Omental fat pad (tissue), 4 donors: ENCODE measurements at places on chromosomes 12 and 14.

- DNase-seq: no peak
Observed at GRCh38 chr12:57234571-57235016, 5.1 kb downstream of the SHMT2 start.

- no peak for DNase-seq
Observed at GRCh38 chr12:118979763-118980406, 1.5 kb upstream of the SRRM4 start.

DNA sequence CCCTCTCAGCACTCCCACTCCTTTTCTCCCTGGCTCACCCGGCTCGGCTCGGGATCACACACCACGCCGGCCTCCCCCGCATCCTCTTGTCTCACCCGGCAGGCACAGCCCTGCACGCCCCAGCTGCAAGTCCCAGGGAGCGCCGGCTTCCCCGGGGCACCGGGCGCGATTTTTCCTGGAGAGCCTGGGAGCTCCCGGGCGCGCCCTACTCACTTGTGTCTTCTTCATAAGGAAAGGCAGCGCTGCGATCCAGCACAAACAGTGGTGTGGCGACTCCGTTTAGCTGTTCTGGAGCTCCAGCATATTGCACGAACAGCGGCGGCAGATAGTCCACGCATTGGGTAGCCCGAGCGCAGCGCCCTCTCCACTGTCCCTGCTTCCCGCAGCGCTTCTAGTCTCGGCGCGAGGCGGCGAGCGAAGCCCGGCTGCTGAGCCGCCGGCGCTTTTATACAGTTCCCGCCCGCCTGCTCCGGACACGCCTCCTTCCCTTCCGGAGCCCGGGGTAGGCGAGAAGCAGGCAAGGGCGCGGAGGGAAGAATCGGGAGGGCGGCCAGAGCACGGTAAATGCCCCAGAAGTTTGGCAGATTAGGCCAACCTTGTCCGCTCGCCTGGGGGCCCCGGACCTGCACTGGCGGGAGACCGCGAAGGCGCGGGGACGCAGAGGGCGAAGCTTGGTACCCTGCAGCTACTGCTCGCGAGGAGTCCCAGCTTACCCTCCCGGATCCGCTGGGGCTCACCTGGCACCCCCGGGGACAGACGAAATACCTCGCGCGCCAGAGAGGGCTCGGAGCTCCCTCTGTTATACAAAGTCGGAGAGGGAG is at the start of gene KITLG:
TSS of gene KITLG (minus strand) at position 421 of the 821 bp plus-strand sequence. CDS start at position 228, 193 bp downstream.
- peak; percentile 53 for DNase-seq

DNA sequence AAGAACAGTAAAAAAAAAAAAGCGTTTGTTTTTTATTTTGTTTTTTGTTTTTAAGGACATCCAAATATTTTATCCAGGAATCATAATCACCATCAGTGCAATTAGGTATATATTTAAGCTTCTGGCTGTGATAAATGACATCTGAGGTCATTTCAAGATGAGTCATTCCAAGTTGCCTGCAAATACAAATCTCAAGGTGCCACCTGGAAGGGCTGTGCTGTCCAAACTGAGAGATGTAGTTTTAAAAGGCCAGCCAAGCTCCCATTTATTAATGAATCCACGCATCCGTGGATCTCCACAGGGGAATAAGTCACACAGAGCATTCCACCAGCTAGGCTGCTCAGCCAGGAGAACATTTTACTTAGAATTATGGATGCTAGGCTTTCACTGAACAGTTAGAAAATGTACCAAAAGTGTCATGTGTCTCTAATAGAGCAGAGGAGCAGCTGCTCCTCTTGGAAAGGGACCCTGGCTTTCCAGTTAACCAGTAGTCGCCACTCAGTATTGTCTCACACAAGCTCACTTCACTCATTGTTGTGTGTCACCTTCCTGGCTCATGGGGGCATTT is 1151.4 kb upstream of the TMEM132C start:
- DNase-seq: no peak

- DNase-seq: no peak
Observed at GRCh38 chr12:31234955-31235867, 90.7 kb downstream of the SINHCAF start.

- no peak for DNase-seq
Observed at GRCh38 chr12:122206111-122206881, 2.8 kb downstream of the B3GNT4 start.

DNA sequence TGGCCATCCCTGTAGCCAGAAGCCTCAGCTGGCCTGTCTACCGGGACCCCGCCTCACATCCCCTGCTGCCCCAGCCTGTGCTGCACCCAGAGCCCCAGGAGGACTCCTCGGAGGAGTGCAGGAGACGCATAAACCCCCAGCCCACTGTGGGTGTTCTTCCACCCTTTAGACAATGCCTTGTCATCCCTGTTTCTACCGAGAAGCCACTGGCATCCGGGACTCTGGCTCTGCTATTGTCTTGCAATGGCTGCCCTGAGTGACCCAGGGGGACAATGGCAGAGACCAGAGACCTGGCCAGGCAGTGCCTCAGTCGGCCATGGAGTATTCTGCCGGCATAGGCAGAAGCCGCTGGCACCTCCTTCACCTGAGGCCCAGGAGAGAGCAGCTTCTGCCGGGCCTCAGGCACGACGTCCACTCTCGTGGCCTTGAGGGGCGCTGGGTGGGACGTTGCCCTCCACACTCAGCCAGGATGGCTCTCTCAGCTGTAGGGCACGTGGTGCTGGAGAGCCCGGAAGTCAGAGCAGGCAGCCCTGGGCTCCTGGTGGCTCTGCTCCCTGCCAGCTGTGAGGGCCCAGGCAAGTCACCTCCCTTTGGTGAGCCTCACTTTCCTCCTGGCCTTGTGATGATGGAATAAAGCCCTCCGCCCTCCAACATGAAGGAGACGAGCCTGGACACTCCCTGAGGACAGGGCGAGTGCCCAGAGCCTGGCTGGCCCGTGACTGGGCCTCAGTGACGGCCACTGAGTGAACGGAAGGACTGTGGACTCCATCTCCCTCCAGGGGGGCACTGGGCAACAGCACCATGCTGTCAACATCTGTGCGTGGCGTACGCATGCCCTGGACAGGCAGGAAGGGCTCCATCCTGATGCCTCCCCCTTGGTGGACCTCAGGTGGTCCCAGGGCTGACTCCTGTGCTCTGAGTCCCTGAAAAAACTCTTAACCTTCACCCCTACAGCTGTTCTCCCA is 41.0 kb downstream of the TRAFD1 start:
- DNase-seq: no peak

- no peak for DNase-seq
Observed at GRCh38 chr12:117342682-117343081, 18.7 kb downstream of the NOS1 start.

DNA sequence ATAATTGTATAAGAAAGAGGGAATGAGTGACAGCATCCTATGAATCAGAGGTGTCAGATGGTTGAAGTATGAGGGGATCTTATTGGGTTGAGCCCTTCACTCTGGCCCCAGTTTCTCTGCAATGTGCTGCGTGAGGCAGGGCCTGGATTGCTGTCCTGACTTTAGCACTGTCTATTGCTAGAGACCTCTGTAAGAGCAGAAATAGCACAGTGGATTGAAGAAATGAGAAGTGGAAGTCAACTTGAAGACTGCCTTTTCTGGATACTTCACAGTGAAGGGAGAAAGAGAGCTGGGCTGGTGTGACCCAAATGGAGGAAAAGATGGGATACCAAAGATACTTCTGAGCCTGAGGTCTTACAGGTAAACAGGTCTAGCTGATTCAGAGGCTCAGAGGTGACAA is 5.8 kb downstream of the ASCL4 start:
- no peak for DNase-seq

DNA sequence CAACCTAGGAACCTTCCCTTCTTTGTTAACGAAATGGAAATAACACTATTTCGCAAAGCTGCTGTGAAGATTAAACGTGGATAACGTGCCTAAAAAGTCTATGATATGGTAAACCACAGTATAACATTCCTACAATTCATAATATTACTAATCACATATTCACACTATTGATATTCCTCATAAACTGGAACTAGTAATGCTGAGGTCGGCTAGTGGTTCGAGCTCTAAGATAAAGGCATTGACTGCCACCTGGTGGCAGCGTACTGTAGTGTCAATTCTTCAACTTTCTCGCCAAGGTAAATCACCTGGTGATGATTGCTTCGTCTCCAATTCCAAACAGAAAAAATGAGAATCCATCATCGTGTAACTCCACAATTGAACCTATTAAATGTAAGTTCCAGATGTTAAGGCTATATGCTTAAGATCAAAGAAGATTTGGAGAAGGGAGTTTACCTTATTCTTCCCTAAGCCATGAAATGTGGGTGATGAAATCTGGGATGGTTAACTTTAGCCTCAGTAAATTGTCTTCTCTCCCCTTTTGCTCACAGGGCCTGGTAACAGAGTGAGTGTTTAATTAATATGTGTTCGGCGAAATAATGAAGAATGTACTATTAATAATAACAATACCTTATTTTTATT is 197.5 kb upstream of the TMEM132C start:
- no peak for DNase-seq

DNA sequence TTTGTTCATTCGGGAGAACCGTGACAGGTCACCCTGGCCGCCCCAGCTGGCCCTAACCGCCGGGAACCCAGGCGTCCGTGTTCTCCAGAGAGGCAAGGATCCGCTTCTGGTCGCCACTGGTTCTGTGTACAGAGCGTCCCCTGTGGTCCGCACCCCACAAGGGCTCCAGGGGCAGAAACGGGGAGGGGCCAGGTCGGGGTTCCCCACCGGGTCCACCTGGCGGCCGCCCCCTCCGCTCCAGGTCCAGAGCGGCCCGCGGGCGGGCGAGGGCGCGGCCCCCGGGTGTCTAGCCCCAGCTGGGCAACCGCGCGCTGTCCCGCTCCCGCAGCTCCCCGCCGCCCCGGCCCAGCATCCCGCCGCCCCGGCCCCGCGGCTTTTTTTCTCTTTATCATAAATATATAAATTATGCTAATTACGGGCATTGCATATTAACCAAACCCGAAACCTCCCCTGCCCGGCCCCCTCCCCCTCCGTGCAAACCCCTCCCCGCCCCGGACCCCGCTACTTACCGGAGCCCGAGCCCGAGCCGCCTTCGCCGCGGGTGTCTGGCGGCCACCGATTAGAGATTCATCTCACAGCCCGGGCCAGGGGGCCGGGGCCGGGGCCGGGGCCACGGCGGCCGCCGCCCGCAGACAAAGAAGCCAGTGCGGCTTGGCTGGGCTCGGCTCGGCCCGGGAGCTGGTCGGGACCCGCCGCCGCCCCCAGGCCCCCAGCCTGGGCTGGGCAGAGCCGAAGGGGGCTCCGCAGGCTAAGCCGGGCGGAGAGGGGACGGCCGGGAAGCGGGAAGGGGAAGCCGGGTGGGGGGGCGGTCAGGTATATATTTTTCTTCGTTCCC is 512 bp downstream of the POU6F1 start:
- DNase-seq: no peak

DNA sequence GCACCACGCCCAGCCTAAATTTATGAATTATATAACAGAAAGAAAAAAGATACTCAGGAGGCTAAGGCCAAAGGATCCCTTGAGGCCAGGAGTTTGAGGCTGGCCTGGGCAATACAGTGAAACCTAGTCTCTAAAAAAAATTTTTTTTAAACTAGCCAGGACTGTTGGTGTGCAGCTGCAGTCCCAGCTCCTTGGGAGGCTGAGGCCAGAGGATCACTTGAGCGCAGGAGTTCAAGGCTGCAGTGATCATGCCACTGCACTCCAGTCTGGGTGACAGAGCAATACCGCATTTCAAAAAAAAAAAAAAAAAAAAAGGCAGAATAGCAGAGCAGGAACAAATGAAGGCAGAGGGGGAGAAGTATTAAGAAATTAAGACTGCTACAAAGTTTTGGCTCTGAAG is 2.6 kb upstream of the PSMA6 start:
- DNase-seq: no peak
